ENCODE measurements at places on chromosomes 1 and 21. TPM values are rescaled to one million over a fixed set of nuclear protein-coding genes. Genes with fewer than 3 reads are reported as not detected.

DNA sequence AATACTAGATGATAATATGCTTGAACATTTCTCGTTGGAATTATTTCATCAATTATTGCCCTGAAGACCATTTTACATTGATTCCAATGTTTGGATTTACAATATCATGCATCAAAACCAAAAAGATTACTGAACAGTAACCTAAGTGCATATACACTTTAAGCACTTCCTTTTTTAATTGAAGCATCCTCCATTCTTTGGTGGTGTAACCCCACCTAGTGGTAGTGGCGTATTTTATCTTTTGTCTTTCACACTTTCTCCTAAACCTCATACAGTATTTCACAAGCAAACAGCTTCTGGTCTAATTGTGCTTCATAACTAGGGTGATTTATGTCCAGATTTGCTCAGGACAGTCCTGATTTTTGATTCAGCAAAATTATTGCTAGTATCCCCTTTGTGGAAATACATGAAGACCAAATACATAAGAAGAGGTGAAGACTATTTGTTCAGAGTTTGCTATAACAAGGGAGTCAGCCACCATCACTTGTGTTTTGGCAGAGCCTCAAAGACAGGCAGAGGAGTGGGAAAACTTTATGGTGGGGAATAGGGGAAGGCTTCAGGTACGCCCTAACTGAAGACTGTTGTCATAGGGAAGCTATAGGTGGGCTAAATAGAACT is 3.4 kb upstream of the NVL start:
- peak; percentile 37 for DNase-seq

DNA sequence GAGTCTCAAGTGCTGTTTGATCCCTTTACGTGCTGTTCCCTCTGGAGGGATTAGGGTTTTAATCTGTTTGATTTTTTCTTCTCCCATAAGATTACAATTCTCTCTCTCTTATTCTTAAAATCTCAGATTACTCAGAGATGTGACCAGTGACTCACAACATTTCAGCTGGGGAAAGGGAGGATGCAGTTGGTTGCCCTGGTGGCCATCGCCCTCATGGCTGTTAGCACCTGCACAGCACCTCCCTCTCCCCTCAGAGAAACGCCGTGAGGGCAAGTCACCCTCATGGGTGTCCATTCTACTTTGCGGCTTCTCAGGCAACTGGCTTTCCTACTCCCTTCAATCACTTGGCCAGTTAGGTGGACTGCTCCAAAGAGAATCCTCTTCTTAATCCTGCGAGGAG is 42.4 kb upstream of the KCNA3 start:
- DNase-seq, result no peak

- no peak for DNase-seq
These were observed 18.7 kb upstream of the GOLT1A start for GRCh38 chr1:204232526-204232925.

DNA sequence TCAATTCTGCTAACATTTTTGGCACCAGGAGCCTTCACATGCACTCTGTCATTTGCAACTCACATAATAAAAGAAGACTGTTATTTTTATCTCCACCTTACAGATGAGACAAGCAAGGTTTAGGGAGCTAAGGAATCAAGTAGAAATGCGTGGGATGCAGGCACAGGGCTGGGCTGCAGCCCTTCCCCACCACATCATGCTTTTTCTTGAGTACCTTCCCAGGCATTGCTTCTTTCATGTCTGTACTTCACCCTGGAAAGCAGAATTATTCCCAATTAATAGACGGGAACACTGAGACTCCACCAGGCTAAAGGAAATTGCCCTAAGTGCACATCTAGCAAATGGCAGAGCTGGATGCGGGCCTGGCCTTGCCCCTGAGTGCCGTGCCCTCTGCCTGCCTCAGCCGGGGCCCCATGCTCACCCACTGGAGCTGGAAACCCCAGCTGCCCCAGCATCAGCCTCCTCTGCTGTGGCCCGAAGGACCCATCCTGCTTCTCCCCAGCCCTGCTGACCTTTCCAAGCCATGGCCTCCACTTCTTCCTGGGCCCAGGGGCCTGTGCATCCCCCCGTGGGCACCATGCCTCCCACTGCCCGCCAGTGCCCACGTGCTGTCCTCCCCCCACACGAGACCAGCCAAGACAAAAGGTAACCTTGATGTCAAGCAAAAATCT is 257.5 kb downstream of the TOMM20 start:
- DNase-seq, result no peak

DNA sequence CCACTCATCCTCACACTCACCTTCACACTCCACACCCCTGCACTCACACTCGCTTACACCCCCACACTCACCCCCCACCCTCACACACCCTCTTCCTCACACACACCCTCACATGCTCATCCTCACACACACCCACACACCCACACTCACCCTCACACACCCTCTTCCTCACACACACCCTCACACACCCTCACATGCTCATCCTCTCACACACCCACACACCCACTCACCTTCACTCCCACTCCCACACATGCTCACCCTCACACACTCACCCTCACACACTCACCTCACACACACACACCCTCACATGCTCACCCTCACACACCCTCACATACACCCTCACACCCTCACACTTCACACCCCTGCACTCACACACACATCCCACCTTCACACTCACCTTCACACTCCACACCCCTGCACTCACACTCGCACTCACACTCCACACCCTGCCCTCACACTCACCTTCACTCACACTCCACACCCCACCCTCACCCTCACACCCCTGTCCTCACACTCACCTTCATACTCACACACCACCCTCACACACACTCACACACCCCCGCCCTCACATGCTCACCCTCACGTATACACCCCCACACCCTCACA is 42.6 kb upstream of the EDN2 start:
- DNase-seq, result no peak

DNA sequence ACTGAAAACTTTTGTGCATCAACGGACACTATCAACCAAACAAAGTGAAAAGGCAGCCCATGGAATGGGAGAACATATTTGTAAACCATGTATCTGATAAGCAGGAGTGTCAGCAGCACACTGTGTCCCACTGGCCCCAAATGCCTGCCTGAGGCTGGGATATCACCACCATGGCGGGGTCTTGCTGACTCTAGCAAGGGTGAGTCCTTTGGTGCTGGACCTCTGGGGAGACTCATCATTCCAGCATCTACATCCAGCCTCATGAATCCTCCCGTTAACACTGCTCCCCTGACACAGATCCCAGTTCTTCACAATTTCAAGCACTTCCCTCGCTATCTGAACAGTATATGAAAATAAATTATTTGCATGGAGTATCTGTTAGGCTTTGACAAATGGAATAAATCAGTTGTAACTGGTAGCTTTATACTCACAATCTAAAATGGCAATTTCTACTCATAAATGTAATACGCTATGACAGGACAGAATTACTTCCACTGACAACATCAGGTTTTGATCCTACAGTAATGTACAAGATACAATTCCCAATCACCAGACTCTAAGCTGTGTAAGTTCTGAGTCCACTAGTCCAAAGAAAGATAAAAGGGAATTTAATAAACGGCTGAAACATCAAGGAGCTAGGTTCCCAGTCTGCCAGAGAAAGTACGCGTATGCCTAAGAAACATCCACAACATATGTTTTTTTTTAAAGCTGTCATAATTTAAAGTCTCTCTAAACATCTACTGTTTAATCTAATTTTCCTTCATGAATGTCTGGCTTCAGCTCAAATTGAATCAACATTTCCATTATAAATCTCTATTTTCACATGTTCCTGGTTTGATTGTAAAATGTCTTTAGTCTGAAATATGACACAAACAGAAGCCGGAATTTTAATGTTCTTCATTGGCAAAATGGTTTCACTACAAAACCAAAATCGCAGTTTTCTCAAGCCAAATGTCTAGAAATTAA is 95.1 kb downstream of the SIPA1L2 start:
- DNase-seq, result no peak

- no peak for DNase-seq
These were observed 904 bp downstream of the KLF17 start for GRCh38 chr1:44119525-44119924.

DNA sequence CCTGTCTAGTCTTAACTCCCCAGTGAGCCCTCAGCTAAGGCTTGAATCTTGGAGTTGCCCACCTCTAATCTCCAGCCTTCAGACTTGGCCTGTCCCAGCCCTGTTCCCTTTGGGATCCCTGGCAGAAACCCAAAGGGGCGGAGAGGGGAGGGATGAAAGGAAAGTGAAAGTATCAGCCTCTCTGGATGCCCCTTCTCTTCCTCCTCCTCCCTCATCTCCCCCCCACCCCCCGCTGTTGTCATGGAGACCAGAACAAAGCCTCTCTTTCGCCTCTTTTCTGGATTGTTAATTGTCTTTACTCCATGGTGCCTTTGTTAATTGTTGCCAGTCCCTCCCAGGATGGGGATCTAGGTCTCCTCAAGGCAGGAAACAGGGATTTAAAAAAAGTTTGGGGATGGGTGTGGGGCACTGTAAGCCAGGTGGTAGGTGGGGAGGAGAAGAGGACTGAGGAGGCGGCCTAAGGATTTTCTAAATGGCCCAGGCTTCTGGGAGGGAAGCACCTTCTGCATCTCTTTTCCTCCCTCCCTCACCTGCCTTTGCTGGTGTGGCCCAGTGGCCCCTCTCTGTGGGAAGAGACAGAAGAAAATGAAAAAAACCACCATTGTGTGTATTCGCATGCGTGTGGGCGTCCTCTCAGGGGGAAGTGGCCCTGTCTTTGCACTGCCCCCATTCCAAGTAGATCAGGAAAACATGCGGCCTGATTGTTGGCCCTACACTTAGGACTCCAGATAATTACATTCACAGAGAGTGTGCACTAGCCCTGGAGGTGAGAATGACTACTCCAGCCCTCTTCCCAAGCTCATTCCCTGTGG is 7.5 kb upstream of the SOX13 start:
- DNase-seq, result no peak

GRCh38 chr1:32023351-32023750 is 9.7 kb downstream of the KHDRBS1 start:
- DNase-seq, result no peak

DNA sequence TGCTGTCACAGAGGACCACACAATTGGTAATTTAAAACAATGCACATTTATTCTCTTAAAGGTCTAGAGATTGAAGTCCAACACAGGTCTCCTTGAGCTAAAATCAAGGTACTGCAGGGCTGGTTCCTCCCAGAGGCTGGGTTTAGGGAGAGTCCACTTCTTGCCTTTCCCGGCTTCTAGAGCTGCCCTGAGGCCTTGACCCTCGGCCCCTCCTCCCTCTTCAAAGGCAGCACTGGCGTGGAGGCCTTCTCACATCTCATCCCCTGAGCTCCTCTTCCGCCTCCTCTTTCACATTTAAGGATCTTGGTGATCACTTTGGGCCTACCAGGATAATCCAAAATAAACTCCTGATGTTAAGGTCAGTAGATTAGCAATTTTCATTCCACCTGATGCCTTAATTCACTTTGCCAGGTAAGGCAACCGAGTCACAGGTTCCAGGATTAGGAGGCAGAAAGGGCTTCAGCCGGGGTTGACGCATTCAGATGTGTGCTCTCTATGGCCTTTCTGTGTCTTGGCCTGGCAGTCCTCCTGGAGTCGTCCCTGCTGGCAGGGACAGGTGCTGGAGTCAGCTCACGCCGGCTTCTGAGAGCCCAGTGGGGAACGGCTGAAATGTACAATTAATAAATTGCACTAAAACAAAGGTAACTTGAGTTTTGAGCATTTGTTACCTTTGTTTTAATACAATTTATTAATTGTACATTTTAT is 61.2 kb upstream of the ABCG1 start:
- DNase-seq, result no peak

- no peak for DNase-seq
These were observed 31.8 kb upstream of the BCL10 start for GRCh38 chr1:85307987-85308832.

- DNase-seq, result no peak
These were observed 837 bp upstream of the USP21 start for GRCh38 chr1:161158316-161159010.

DNA sequence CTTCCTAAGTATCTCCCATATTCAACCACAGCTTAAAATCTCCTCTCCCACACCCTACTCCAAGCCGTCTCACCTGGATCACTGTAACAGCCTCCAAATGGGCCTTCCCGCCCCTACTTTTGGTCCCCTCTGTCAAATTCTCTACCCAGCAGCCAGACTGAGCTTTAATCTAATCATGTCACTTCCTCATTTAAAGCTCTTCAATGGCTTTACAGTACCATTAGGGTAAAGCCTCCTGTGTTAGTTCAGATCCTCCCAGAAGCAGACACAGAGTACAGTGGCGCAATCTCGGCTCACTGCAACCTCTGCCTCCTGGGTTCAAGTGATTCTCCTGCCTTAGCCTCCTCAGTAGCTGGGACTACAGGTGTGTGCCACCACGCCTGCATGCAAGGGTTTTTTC is 46.8 kb upstream of the PSEN2 start:
- no peak for DNase-seq

GRCh38 chr1:115098979-115099692 is 9.8 kb upstream of the TSPAN2 start:
- DNase-seq, result peak; percentile 46

DNA sequence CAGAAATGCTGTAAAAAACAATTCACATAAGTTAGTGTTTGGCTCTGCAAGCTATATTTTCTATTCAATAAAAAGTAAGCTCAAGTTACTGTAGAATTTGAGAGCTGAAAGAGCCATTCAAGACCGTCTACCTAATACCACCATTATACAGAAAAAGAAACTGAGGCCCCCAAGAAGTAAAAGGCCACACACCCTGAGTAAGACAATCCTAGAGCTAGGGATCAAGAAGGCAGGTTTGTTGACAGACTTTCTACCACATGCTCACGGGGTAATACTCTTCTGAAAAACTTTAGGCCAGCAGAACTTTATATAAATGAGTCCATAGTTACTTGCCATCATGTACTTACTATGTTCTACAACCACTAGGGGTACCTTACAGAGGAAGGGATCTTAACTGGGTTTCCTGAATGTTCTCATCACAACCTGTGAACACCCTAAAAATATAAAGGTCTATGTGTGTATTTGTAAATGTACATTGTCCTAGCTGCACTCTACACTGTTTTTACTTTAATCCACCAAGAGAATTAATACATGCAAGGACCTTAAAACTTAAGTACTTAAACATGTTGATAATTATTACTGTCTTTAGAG is 2.7 kb downstream of the PSMG1 start:
- no peak for DNase-seq

GRCh38 chr1:85406887-85407533 is 57.9 kb downstream of the DDAH1 start:
- peak; percentile 85 for DNase-seq

- no peak for DNase-seq
These were observed 3.2 kb downstream of the B3GALNT2 start for GRCh38 chr1:235500971-235501540.

DNA sequence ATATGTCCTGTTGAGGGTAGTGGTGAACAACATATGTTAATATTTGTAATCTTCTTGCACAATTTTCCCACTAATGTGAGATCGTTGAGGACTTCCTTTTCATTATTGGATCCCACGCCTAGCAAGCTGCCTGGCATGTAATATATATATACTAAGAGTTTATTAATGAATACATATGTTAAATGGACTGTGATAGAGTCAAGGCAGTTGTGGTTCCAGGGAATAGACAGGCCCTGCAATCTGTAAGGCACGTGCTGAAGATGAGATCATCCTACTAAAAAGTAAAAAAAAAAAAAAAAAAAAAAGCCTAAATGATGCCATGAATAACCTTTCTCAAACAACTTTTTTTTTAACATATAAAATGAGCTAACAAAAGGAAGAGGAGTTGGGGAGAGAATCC is 28.9 kb downstream of the PLPPR5 start:
- DNase-seq, result no peak

FGR gene
- total RNA-seq, result not detected

S100A2 gene
- total RNA-seq, result 24.8 TPM

TSPAN2 gene
- total RNA-seq, result 4.6 TPM

KIF17 gene
- 1.8 TPM for total RNA-seq

CADM3 gene
- not detected for total RNA-seq

TIE1 gene
- total RNA-seq, result 1.2 TPM

TRIM45 gene
- 8.2 TPM for total RNA-seq

NPPA gene
- total RNA-seq, result not detected

FABP3 gene
- total RNA-seq, result 10.2 TPM

SLAMF9 gene
- not detected for total RNA-seq

All from epithelial cell of proximal tubule (primary cell).